ENCODE measurements at places on chromosomes 13 and 19.

DNA sequence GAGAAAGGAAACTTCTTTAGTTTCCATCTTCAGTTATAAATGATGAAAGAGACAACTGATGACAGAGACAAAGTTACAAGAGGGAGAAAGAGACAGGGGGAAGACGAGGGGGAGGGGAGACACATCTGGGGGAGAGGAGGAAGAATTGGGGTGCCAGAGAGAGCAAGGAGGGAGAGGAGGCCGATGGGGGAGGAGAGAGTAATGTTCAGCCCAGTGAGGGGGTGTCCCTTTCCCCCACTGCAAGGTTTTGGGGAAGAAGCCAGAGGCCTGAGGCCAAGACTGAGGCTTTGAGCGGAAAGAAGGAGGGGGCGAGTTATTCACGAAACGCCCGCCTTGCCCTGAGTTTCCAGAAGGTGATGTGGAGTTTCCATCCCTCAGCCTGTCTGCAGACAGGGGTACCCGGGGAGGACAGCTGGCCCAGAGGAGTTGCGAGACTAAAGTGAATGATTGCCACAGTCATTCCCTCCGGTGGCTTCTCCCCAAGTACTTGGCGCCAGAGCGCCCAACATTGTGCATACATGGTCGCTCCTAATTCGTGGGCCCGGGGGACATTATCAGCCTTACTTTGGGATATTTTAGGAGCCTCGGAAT lies 558 bp upstream of the PPAN start:
- peak; percentile 49 for DNase-seq

DNA sequence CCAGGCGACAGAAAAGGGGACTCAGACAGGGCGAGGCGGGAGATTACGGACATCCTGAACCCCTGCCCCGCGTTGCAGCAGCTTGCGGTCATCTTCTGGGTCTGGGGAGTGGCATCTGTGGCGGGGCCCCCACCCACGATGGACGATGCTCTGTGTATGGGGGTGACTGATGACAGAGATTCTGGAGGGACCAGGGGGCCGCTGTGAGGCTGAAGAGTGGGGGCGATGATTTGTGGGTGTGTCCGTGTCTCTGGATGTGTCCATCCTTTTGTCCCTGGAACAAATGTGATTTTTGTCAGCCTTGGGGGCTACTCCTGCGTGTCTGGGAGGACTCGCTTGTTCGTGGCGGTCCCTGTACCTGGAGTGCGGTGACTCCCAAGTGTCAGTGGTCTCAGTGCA lies 17.7 kb downstream of the ZNF77 start:
- no peak for DNase-seq

GRCh38 chr19:15432018-15432494 lies 13.3 kb upstream of the AKAP8L start:
- DNase-seq: peak; percentile 18

DNA sequence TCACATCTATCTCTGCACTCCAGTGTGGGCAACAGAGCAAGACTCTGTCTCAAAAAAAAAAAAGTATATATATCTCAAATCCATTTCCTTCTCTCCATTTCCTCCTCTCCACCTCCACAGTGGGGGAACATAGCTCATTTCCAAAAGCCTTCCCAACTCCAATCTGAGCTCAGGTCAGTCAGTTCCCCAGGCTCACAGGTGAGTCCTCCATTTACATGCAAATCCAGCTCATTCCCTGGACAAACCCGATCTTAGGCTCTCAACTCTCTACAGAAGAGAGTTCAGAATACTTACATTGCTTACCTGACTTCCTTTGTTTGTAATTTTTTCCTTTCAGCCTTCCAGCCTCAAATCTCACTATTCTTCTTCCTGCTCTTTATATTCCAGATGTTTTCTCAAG lies 518.3 kb downstream of the GPC6 start:
- DNase-seq: no peak

DNA sequence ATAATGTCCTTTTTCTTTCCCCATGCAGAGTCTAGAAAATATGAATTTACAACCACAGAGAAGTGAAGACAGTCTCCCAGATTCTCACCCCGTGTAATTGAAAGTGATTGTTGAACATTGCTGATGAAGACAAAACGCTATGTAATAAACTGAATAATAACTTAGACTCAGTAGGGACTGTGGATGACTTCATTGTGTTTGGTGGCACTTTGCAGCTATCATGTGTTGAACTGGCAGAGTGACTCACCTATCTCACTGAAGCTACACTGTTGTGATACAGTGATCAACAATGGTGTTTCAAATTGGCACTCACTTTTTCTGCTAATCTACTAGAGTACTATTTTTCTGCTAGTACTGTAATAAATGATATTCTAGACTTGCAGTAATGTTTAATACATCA lies 261.3 kb downstream of the DACH1 start:
- no peak for DNase-seq

DNA sequence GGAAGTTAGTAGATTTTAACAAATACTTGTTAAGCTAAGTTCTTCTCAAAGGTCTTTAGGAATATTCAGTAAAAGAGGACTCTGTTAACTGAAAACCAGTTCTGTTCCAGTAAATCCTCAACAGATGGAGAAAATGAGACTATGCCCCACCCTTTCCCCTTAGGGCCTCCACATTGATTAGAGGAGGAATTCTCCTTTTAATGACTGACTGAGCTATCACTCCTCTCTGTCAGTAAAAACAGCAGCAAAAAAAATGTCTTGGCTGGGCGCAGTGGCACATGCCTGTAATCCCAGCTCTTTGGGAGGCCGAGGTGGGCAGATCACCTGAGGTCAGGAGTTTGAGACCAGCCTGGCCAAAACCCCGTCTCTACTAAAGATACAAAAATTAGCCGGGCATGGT lies 50.1 kb downstream of the NLRP12 start:
- DNase-seq: no peak

DNA sequence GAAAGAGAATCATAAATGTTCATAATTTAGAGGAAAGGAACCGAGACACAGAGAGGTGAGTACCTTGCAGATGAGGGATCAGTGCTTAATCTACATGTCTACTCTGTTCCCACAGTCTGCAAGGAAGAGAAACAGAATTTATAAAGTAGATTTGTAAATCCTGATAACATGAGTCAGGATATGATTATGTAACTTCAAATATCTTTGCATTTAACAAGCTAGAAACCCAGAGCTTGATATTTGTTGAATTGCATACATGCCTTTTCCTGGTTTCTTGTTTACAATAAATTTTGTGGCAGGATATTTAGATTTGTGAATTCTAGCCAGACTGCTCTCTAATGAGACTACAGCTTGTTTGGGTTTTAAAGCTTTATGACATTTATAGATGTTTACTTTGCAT lies 219.2 kb downstream of the ENOX1 start:
- DNase-seq: no peak

DNA sequence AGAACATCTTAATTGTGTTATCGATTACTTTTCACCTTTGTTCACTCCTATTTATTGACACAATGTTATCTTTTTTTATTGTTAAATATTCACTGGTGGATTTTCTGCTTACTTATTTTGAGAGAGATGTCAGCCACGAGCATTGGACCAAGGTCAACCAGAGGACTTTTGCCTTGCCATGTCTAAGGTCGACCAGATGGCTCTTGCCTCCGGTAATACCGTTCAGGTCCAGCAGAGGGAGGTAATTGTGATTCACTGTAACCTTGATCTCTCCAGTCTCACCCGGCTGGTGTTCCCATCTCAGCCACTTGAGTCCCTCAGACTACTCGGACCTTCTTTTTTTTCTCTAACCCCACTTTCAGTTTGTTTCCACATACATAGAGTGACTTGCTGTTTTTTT lies 1438.1 kb downstream of the UQCRFS1 start:
- no peak for DNase-seq

DNA sequence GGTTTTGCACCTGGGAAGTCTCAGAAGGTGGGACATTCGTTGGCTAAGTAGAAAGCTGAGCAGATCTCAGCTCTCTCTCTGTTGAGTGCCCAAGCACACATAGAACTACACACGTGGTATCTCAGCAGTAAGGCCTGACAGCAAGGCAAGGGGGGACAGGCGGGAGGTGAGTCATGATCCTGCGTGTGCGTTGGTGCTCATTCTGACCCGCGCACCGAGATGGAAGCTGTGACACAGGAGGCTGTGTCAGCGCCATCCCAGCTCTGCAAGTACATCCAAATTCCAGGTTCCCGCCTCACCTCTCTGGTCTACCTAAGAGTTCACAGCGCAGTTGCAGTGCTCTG lies 135.7 kb downstream of the USP12 start:
- DNase-seq: no peak

DNA sequence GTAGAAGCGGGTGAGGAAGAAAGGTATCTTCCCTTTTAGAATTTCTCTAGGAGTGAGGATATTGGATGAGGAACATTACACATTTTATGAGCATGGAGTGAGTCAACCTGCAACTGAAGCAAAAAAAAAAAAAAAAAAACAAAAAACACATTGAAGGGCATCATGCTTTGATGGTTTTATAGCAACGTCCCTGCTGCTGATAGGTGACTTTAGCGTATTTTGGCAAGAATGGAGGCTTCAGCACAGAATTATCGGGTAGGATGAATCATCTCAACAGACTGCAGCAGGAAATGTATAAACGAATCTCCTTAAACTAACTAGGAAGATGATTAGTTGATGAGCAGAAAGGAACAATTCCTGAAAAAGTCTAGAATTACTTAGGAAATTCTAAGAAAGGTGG lies 1359.6 kb upstream of the ATXN8OS start:
- no peak for DNase-seq

- DNase-seq: no peak
Measured at GRCh38 chr19:12247644-12248222, 47.0 kb downstream of the ZNF44 start.

GRCh38 chr13:98890186-98890585 lies 87.7 kb downstream of the DOCK9 start:
- peak; percentile 12 for DNase-seq

- DNase-seq: peak; percentile 62
Measured at GRCh38 chr19:35090506-35091214, 25.0 kb upstream of the FXYD3 start.

DNA sequence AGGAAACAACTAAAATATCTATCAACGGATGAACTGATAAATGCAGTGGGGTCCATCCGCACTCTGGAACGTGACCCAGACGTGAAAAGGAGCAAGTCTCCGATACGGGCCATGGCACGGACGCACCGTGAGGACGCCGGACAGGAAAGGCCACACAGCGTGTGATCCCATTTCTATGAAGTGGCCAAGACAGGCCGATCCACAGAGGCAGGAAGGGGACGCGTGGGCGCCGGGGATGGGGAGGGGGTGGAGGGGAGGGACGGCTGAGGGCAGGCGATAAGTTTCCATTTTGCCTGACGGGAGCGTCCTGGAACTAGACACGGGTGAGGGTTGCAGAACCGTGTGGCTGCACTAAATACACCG lies 13.8 kb downstream of the SHC2 start:
- no peak for DNase-seq

GRCh38 chr13:44317752-44318151 lies 55.9 kb upstream of the SERP2 start:
- DNase-seq: no peak

DNA sequence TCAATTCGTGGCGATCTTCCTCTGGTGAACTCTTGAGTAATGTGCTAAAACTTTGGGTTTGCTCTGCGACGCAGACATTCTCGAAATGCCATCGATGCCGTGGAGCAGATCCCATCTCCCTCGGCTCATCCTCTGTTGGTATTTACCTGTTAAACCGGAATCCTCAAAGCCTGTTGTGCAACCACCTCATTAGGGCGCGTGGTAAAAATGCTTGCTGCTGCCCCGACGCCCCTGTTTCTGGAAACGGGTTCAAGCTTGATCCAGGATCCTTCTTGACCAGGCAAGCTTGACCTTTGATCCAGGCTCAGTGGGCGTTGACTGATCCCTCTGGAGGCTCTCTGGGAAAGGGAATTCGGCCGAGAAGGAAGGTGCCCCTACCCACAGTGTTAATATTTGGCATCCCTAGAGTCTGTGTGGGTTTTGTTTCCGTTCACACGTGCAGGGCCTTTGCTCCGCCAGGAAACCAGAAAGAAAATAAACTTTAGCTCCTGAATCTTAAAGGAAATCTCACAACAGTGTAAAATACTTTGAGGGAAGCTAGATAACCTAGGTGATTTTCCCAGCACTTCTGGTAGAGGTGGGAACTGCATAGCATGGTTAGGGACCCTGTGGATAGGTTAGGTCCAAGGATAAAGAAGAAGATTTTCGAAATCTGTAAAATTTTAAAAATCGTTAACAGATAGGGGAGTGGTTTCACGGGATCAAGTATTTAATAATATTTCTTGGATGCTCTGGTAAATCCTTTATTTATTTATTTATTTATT lies 1.1 kb downstream of the LSM14A start:
- DNase-seq: peak; percentile 13

GRCh38 chr13:106581225-106581624 lies 13.3 kb upstream of the ARGLU1 start:
- DNase-seq: no peak

- DNase-seq: no peak
Measured at GRCh38 chr13:54016542-54016941, 987.9 kb downstream of the OLFM4 start.

- DNase-seq: no peak
Measured at GRCh38 chr19:11191273-11191755, 6.0 kb downstream of the KANK2 start.

DNA sequence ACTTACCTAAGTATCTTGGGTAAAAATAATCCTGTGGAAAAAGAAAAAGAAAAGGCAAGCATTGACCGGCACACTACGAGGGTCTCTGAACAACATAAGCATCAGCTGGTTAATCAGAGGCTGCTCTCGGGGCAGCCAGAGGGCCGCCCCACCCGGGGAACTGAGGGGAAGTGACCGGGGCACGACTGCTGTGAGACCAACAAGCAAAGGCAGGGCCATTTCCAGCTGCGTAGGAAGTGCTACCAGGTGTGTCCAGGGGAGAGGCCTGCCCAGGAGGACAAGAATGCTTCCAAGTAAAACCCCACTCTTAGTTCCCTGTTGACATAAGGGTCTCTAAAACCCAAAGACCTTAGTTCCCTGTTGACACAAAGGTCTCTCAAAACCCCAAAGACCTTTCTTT lies 15.9 kb downstream of the GAS6 start:
- DNase-seq: no peak

- no peak for DNase-seq
Measured at GRCh38 chr19:41623360-41623759, 3.5 kb downstream of the CEACAM4 start.

Data from CD4-positive, alpha-beta T cell treated with Interleukin-17A for 4 hours (primary cell).